ENCODE measurements at places on chromosomes 11 and 22.

- peak; percentile 11 for DNase-seq
These were observed 24.8 kb downstream of the MYO7A start for GRCh38 chr11:77152846-77153245.

- no peak for DNase-seq
These were observed 2.5 kb downstream of the PLAAT2 start for GRCh38 chr11:63560506-63561180.

- DNase-seq = no peak
These were observed 67.4 kb downstream of the SPECC1L start for GRCh38 chr22:24337894-24338645.

- peak; percentile 76 for DNase-seq
These were observed 352.9 kb upstream of the DDI1 start for GRCh38 chr11:103683576-103683975.

GRCh38 chr22:24588757-24589481 is 4.0 kb downstream of the LRRC75B start:
- DNase-seq = no peak

DNA sequence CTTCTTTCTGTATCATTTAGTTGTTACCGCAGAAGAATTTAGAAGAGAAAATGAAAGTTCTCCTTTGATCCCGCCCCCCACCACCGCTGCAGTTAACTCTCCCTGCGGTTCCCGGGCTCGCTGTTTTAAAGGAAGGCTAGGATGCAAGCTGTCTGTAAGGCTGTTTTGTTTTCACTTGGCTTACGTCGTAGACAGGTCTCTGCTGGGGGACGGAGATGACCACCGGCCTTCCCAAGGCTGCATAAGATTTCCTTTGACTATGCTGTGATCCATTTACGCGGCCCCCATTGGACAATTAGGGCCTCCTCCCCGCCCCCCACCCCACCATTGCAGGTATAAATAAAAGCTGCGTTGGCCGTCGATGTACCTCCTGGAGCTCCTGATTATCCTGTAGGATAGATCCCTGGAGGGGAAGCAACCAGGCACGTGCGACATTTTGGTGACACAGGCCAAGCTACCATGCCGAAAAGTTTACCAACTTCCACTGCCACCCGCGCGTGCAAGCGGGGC is 1.4 kb upstream of the CPT1A start:
- peak; percentile 17 for DNase-seq

Measured in fibroblast of mammary gland (primary cell).